T-helper 2 cell treated with Interferon-gamma antibody and Interleukin-4, amounts not matched to agents 5 μg/mL and 100 μg/mL, for 36 hours (primary cell): ENCODE measurements at places on chromosomes 1 and 21.

DNA sequence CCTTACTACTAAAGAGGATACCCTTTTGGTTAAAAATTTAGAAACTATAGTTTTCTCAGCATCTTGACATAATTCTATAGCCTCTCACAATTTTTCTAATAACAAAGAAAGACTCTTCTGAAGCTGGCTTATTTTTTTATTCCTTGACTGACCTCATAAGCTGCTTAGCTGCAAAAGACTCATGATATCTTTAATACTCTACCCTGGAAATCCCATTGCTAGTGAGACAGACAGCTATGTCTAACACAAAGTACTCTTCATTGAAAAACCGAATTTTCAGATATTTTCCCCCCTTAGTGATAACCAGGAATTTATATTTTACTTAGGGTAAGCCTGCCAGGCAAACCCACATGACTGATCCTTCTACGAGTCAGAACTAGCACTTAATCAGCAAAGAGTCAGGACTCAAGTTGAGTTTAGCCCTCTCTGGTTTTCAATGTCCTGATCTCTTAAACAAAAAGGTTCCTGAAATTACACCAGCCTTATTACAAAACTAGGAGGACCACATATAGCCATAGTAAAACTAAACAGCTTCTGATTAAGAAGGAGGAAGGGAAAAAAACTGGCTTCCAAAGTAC is 56.9 kb downstream of the ENAH start:
- DNase-seq = no peak

- no peak for DNase-seq
Observed at GRCh38 chr1:89802841-89803240, 18.0 kb upstream of the LRRC8D start.

GRCh38 chr1:15231714-15232201 is 15.3 kb upstream of the FHAD1 start:
- peak; percentile 54 for DNase-seq

DNA sequence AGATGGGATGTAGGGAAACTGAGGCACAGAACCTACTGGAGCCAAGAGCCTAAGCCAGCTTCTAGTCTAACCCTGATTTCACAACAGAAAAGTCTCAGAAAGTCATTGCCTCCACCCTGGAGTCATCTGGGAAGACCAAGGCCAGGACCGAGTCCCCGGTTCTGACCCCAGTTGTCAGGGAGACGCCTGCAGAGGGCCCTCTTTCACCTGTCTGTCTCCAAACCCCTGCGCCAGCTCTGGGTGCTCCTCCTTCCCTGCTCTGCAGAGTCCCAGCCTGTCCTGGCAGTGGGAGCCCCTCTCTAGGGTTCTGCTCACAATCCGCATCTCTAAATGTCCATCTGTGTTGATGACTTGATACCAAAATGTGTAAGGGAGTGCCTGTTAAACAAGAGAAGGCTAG is 149.7 kb downstream of the PGBD5 start:
- no peak for DNase-seq

GRCh38 chr1:27676410-27676809 is 4.4 kb upstream of the IFI6 start:
- DNase-seq = no peak

DNA sequence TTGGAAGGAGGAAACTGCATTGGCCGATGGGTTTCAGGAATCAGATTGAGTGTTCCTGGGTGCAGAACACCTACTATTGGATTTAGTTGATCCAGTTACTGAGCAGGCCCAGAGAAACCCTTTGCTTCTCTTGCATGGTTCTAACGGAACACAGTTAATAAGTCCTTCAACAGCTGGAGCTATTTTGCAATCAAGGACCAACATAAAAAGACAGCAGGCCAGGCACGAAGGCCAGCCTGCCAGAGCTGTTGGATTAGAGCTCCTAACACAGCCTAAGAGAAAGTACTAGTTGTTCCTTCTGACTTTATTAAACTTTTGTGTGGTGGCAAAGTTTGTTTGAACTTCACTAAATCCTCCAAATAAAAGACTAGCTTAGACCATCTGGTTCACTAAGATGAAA is 148.0 kb upstream of the LMO4 start:
- no peak for DNase-seq

DNA sequence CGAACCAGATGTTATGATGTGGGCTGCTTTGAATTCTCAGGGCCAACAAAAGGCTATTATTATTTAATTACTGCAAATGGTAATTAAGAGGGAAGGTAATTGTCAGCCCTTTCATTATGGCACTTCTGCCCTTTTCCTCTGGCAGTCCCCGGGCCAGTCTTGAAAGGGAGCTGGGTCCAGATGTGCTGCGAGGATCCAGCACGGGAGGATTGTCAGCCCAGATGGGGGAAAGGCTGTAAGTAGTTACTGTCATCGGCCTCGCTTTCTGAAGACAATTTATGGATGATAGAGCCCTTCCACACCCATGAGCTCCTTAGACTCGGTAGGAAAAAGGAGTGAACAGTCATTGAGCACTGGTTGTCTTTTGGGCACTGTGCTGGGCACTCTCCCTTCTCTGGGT is 8.7 kb upstream of the ZNF362 start:
- DNase-seq = no peak

DNA sequence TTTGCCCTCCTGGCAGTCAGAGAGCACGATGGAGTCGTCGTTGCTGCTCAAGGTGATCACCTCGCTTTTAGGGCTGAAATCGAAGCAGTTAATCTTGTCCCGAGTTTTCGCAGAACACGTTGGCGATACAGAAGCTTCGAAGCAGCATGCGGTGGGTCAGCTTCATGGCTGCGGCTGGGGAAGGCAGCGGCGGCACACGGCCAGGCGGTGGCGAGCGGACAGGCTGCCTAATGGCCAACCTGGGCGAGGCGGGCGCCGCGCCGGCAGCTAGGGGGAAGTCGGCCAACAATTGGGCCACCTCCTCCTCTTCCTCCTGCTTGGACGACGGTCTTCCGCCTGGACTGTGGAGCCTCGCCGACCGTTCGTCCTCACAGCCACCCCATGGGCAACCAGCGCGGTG is 34.8 kb downstream of the CDC7 start:
- no peak for DNase-seq

DNA sequence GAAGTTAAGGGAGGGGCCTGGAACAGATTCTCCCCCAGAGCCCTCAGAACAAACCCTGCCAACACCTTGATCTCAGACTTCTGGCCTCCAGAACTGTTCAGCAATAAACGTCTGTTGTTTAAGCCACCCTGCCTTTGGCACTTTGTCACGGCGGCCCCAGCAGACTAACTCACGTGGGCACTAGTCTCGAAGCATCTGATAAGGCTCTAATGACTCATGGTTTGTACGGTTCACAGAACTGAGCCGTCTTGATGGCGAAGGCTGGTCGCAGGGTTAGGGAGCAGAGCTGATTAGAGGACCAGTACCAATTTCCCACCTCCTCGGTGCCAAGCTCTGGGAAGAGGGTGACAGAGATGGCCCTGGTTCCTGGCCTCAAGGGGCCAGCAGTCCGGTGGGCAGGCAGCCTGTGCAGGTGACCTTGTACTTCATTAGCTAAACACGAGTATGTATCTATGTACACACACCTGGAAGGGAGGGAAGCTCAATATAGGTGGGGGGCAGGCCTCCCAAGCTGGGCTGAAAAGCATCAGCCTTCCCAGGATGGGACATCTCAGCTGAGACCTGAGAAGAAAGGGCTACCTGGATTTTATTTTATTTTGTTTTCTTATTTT is 112.8 kb downstream of the MRPS6 start:
- DNase-seq = no peak

DNA sequence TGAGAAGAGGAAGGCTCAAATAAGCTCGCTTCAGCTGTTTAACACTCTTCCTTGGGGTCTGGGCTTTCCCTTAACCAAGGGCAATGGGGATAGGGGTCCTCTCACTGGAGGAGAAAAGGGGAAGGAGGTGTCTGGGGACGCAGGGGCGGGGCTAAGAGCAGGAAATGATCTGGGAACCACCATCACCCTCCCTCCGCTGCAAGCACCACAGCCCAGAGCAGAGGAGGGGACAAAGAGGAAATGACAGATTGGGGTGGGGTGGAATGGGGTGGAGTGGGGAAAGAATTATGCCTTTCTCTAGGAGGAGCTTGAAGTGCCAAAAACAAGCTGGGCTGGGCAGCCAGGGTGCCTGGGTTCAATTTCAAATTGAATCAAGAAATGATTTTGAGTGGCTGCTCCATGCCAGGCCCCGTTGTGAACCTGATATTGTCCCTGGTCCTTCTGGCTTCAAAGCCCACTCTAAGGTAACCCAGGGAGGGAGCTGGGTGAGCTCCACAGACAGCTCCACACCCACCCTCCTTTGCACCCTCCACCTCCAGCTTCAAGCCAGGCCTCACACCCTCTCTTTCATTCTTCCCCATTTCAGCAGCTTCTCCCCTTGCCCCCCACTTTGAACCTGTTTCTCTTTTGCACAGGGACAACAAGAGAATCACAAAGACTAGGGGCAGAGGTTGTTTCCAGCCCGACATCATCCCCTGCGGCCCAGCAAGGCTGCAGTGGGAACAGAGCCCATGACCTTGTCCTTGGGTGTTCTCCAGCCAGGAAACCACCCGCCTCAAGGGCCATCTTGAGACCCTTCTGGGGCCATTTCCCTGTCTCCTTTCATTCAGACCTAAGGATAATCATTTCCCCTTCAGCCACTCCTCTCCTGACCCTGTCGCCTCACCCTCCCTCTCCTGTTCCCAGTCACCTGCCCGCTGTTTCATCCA is 1.1 kb downstream of the ARHGAP30 start:
- DNase-seq = peak; percentile 82

GRCh38 chr21:42058631-42059111 is 12.4 kb upstream of the UMODL1 start:
- no peak for DNase-seq

GRCh38 chr1:168613038-168613451 is 36.6 kb downstream of the XCL1 start:
- no peak for DNase-seq

DNA sequence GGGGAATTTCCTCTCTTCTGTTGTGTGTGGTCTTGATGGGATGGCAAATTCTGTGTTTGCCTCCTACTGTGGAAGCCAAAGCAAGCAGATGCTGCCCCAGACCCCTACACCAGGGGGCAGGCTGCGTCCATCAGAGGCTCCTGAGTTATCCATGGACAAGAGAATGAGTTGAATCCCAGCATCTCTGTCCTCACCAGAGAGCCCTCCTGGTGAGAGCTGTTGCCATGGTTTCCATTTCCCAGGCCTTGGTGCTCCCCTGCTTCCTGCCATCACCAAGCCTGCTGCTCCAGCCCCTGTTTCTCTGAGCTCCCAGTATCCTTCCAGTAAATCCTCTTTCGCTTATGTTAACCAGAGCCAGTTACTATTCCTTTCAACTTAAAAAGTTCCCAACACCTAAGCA is 20.4 kb upstream of the GNG12 start:
- no peak for DNase-seq

DNA sequence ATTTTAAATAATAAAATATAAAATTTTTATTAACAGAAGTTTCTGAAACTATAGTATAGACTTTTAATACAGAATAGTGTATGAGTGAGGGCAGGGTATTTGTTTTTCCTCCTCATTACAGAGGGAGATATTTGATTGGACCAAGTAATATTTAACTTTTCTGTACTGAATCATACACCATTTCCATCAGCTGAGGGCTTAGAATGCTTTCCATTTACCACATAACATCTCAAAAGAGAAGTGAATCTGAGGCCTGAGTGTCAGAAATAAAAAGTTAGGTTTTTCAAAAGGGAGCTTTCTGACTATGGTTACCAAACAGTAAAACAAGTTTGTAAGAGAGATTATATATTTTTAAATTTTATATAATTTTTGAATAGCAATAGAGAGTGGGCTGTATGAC is 29.5 kb downstream of the TLCD4 start:
- DNase-seq = no peak
